ENCODE measurements at places on chromosomes 11 and 22.
A peak's percentile ranks its signal among the peaks of the same experiment; 100 is the strongest.

DNA sequence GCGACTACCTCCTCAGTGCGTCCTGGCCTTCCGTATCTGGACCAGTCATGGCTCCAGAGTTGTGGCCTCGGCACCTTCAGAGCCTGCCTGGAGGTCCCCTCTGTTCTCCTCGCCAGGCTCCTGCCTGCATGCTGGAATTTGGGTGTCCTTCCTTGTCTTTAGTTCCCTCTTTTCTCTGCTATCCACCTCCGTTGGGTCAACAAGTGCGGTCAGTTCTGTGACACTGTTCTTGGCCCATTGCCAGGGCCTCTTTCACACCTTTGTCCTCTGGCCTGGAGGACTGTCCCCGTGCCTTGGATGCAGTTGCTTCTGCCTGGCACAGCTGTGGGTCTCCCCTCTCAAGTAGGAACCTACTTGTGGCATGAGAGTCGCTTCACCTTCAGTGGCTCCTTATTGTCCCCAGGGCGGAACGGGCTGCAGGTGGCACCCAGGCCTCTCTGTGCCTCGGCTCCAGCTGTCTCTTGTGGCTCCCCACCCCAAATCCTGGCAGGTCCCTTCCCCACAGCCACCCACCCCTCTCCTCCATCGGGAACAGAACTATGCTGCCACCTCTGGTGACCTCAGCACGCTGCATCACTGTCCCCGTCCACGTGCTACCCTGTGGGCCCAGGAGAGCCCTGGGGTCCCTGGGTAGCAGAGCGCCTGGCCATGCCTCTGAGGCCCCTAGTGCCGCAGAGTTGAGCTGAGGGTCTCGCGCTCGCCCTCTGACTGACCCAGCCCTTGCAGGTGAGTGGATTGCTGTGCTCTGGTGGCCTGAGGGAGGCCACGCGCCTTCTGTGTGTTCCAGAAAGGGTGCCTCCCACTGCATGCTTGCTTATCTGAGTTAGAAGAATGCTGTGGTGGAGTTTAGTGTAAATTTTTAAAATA is 4.7 kb downstream of the DGCR8 start:
- DNase-seq, result no peak

DNA sequence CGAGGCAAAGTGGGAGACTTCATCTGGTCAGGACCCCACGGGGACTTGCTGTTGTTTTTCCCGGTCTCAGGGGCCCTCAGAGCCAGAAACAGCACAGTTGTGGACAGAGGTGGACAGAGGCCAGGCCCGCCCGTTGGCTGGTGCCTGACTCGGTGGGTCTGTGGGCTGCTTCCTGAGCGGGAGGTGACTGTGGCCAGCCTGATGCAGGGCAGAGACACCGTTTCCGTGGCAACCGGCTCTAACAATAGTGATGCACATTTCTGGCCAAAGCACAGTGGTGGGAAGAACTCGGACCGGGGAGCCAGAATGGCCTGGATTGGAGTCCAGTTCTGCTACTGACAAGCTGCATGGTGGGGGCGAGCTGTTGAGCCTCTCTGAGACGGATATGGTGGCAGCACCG is 58.7 kb upstream of the ATXN10 start:
- DNase-seq, result no peak

DNA sequence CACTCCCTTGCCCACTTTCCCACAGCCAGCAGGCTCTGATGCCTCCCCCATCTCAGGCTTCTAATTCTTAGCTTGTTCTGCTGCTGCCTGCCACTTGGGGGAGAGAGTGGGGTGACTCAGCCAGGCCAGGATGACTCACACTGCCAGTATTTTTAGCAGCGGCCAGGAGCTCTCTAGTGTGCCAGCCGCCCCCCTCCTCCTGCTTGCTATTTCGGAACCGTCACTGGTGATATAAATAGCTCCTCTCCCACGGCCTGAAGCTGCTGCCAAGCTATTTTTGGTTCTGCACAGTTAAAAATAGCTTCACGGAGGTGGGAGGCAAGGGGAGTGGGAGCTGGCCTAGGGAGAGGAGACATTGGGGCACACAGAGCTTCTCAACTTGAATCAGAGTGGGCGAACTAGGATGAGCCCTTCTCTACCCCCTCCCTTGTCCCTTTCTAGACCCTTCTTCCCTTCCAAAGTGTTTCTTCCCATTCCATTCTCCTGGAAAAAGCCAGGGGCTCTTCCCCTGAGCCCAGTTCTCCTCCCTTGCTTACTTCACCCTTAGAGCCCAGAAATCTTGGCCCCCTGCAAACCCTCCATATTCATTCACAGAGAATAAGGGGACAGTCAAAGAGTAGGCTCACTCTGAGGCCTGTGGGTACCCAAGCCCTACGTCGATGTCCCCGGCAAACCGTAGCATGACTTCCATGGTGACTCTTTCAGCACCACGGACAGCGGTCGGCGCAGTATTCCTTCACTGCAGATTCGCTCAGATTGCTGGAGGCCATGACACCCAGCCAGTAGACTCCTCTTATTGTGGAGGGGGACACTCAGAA is 2.5 kb upstream of the NPAS4 start:
- DNase-seq, result peak; percentile 95

DNA sequence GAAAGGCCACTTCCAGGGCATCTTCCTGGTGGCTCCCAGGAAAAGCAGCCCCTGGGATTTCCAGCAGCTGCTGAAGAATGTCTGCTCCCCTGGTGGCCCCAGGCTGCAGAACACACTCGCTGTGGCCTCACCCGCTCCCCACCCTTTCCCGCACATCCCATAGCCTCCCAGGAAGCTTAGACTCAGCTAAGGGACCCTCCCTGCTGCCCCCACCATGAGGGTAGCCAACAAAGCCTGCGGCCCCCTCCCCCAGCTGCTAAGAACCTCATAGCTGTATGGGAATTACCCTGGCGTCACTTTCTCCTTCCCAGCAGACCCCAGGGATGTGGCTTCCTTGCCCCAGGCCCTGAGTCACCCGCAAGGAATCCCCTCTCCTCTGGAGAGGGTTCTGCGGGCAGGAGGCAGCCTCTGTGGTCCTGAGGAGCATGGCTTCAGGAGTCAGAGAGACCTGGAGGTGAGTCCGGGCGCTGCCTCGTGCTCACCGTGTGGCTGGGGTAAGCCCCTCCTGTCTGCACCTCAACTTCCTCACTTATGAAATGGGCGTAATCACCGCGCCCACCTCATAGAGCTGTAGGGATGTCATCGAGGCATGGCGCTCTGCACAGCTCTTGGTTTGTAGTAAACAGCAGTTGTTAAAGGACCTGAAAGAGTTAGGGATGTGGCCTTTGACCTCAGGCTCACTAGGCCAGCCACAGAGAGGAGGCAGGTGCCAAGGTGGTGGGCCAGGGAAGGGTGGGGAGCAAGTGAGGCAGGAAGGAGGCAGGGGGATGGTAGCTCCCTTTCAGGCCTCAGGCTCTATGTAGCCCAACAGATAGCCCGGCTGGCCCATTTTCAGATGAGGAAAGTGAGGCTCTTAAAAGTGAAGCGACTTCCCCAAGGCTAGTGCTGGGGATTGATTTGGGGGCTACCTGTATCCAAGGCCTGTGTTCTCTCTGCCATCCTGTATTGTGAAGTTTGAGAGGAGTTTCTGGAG is 71.2 kb downstream of the LRRC32 start:
- no peak for DNase-seq

DNA sequence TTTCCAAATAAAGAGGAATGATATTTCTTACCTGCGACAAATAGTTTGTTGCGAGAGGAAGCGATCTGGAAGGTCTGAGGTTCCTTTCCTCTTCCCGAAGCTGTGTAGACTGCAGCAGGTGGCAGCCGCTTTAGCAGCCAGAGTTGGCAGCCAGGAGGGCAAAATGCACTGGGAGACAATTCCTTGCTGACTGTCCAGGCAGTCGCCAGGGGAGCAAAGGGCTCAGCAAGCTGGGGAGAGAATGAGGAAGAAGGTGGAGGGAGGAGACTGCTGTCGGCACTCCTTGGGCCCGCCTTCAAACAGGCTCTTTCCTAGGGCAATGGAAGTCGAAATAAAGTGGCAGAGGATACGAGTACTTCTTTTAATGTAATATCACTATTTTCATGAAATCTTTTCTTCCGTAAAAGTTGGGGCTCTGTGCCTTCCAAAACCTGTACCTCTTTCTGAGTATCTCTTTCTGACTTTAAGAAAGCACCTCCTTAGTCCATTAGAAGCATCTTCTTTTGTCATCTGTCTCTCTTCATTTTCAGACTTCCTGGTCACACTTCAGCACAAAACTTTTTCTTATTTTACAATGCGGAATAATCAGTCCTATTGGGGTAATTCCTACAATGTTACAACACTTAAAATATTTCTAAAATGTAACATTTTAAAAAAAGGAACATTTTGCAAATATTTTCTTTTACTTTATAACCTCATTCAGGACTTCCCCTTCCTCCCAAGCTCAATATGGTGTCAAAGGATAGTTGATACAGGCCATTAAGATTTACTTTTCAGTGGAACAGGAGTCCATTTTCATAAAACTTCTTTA is at the start of gene IL18:
Gene IL18 (minus strand): TSS at position 220 of the 811 bp plus-strand sequence. CDS start 9,041 bp downstream, outside the sequence.
- no peak for DNase-seq

- no peak for DNase-seq
Observed at GRCh38 chr11:93209466-93209865, 11.7 kb upstream of the SLC36A4 start.

GRCh38 chr11:11320825-11321224 is 32.2 kb downstream of the CSNK2A3 start:
- DNase-seq, result no peak

DNA sequence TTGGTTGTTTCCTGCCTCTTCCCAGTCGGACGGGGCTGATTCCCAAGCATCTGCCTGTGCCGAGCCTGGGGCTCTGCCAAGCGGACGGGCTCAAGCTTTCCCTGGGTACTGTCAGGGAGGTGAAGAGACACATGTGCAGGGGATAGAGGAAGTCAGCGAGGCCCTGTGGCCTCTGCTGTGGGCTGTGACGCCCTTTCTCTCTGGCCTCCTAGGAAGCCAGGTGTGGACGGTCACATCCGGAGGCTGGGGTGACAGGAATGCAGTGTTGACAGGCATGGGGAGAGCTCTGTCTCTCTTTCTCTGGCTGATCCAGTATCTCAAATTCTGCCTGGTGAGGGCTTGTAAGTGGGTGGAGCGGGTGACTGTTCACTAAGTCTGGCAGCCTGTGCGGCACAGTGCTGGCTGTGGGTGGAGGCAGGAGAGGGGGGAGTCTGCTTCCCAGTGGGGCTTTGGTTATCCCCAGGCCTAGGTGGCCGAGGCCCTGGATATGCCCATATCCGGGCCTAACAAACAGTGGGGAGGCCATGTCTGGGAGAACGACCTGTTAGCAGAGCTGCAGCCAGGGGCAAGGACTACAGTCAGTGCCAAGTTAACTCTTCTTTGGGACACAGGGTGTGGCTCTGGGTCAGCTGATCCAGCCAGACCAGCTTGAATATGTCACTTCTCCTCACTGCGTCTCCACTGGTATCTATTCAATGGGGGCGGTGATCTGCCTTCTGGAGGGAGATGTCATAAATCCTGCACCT is 1.9 kb downstream of the KCTD17 start:
- peak; percentile 49 for DNase-seq

All from cerebellum (tissue), 4 donors.